ENCODE measurements at places on chromosomes 4 and X.

DNA sequence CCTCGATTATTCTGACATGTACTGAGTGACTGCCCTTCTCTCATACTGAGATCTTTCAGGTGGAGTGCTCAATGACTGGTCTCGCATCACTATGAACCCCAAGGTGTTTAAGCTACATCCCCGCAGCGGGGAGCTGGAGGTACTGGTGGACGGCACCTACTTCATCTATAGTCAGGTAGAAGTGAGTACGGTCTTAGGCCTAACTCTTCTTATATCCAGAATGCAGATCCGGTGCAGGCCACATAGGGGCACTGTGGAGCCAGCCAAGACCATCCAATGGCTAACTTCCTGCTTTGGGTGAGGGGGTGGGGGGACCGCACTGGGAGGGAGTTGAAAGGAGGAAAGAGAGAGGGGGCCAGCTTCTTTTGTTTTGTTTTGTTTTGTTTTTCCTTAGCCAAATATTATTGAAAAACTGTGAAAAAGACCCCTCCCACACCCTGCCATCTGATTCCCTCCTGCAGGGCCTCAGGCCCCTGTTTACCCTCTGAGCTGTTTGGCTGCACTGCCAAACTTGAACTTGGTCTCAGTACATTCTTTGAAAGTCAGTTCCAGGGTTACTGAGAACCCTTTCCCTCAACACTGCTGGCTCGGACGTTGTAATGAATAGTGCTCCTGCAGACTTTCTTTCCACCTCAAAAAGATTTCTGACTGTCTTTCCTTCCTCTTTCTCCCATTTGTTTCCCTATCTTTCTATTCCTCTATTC lies 16.2 kb downstream of the AWAT2 start:
- DNase-seq = no peak

DNA sequence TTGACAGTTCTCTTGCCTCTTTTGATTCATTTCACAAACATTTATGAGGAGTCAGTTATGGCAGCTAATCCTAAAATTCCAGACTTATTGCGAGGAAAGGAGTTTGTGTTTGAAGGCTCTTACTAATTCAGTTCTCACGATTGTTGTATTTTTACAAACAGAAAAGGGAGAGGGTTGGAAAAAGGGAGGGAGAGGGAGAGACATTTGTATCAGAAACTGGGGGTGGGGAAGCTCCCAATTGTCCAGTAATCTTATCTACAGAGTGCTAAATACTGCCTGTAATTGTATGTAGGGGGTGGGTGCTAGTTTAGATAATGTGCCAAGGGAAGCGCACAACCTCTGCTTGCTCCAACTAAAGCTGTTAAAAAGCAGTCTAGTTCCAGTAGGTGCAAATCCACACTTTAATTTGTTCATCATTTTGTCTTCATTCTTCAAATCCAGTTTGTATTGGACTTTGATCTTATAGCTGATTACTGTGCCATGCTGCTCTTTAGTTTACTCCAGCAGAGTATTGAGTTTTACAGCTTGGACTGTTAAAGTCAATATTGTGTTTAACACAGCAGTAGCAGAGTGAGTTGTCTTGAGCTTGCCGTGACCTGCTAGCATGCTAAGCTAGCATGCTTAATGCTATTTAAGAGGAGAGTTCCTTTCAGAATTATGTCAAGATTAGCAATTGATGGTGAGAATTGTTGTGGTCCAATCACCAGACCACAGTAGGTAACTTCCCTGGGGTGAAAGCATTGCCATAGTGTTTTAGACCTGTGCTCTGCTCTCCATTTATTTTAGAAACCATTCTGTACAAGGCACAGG lies 13.9 kb downstream of the FNIP2 start:
- DNase-seq = no peak

DNA sequence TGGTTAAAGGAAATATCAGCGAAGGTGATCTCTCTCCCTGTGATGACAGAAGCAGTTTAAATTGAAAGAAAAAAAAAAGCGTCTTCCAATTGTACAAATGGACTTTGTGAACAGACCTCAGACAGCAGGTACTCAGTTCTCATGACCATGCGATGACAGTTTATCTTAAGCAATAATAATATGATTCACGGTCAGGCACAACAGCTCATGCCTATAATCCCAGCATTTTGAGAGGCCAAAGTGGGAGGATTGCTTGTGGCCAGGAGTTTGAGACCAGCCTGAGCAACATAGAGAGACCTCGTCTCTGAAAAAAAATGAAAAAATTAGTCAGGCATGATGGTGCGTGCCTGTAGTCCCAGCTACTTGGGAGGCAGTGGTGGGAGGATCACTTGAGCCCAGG lies 51.0 kb downstream of the RELL1 start:
- no peak for DNase-seq

DNA sequence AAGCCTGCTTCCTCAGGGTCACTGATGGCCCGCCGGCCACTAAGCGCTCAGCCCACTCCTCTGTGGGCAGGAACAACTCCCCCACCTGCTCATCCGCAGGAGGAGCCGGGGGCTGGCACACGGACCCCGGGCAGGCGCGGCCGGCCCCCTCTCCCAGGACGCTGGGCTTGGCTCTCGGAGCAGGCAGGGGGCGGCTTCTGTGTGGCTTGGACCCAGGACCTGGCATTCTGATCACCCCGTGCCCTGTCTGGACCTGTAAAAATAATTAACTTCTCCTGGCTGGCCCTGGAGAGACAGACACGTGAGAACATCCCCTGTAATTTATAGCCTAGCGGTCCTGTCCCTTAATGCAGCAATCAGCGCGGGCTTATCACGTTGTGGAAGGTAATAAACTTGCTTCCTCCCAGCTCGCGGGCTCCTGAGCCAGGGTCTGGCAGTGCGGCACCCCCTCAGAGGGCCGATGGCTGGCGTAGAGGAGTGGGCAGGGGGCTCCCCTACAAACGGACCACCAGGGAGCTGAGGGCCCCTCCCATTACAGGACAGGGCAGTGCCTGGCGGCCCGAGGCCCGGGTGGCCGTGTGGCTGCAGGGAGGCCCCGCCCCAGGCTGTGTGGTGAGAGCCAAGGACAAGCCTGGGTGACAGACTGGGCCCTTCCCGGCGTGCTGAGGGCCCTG lies 84.5 kb upstream of the NKX1-1 start:
- no peak for DNase-seq

DNA sequence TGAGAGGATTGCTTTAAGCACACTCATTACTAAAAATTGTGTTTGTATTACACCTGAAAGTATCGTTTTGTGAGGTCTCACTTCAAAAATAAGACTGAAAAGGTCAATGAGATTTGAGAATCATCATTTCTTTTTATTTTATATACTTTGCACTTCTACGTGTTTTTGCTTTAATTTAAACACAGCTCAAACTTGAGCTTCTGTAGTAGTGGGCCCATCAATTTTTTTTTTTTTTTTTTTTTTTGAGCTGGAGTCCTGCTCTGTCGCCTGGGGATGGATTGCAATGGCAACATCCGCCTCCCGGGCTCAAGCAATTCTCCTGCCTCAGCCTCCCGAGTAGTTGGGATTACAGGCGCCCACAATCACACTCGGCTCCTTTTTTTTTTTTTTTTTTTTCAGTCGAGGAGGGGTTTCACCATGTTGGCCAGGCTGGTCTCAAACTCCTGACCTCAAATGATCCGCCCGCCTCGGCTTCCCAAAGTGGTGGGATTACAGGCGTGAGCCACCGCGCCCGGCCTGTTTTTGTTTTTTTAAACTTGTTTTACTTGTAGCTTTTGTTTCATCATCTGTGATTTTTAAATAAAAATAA lies 1.5 kb downstream of the GSTCD start:
- no peak for DNase-seq

GRCh38 chr4:7872264-7872771 lies 67.3 kb downstream of the AFAP1 start:
- DNase-seq = no peak

DNA sequence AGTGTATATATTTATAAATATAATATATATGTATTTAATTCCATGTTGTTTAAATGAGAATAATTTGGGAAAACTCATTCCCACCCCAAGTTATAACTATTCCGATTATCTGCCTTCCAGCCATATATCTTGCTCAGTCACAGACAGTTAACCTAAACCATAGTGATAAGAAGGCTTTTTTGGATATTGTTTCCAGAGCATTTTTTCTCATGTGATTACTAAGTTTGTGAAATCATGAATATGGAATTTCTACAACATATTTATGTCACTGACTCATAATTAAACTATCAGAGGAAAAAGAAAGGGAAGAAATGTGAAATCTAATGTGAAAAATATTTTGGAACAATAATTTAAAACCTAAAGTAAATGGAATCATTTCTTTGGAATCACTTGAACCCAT lies 1163.5 kb upstream of the PABPC4L start:
- DNase-seq = no peak

DNA sequence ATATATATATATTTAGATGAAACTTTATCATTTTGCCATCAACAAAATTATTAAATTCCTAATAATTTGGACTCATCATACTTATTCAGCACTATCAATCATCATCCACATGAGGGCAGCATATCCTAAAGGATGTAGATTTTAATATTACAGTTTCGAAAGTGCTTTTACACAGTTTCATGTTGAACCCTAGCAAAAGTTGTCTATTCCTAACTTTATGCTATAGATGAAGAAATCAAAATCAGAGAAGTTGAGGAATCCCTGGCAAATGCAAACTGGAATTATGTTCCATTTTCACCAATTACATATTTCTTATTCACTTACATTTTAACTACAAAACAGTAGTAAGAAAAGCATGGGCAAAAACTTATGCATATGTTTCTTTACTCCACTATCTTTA lies 36.6 kb upstream of the UGT2A1 start:
- no peak for DNase-seq

All from NCI-H1436 treated with DMSO at 0.1 percent for 48 hours (cell line).